ENCODE measurements at places on chromosomes 3 and 15.

DNA sequence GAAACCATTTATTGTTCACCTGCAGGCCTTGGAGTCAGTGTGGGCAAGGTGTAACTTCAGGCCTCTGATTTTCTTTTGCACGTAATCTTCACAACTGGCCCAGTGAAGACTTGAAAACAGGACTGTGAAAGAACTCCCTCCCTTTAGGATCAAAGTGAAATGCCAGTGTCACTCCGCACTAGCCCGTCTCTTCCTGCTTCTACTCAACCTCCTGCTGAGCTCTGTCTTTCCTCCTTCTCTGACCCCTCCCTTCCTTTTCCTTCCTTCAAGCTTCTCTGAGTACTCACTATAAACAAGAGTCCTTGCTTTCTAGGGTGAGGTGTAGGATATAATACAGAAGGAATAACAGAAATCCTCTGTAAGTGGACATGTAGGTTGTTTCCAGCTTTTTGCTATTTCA is 28.5 kb downstream of the TMEM41A start:
- no peak for DNase-seq

DNA sequence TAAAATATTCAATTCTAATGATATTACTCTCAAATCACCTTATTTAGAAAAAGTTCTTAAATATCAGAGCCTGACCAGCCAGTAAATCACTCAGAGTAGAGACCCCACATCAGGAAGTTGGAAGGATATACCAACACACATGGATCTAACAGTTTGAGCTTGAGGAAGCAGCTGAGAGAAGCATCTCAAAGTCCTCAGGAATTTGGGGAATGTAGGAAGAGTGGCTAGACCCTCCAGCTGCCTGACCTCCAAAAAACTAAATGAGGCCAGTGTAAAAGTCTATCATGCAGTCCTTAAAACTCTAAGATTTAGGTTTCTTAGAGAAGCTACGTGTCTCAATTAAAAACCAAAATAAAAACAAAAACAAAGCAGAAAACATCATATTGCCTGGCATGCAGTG is 55.4 kb downstream of the SETD2 start:
- no peak for DNase-seq

GRCh38 chr15:79370716-79371115 is 59.8 kb downstream of the TMED3 start:
- no peak for DNase-seq

DNA sequence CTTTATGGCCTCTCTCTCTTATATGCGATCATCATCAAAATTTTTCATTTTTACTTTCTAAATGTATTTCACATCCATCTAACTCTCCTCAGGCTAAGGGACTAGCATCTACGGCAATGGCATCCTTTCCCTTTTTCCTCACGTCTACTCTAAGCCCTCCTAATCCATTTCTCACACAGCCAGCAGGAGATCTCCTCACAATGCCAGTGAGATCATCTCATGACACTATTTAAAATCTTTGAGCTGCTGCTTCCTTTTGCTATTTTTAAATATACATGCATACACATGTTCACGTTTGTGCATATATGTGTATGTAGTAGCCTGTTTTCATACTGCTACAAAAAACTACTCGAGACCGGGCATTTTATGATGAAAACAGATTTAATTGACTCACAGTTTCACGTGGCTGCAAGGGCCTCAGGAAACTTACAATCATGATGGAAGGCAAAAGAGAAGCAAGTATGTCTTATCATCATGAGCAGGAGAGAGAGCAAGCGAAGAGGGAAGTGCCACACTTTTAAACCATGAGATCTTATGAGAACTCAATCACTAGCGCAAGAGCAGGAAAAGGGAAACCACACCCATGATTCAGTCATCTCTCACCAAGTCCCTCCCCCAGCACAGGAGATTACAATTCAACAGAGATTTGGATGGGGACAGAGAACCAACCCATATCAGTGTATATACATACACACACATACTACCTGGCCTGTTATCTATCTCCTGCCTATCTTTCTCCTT is 599.2 kb upstream of the ROBO1 start:
- DNase-seq = no peak

- no peak for DNase-seq
These were observed 39.1 kb downstream of the ABHD5 start for GRCh38 chr3:43729707-43730414.

DNA sequence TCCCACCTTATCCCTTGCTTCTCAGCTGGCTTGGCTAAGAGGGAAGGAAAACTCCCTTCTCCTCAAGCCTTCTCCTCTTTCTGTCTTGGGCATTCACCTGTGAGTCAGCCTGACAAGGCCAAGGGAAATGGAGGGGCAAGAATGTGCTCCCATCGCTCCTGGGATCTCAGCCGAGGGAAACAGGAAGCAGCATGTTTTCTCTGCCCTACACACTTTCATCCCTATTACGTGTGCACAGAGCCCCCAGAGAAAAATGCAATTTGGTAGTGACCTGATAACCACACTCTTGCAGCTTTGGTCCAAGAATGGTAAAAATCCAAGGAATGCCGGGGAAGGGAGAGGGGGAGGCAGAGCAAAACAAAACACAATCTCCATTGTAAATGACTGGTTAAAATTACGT is 32.9 kb upstream of the MTMR10 start:
- no peak for DNase-seq

DNA sequence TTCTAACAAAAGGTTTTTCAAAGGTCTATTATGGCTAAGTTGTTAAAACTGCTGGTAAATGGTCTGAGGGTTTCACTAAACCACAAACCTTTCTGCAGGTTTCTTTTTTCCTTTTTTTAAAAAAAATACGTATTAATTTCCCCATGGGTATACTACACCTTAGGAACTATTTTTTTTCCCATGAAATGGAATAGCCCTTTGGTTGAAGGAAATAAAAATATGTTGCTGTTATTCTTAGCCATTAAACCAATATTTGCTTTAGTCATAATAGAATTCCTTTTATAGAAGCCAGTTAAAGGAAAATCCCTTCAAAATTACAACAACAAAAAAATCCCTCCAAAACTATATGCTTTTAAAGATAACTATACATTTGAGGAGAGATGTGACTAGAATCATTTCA is 1303.3 kb downstream of the ROBO2 start:
- DNase-seq = no peak

GRCh38 chr3:62727536-62727935 is 147.7 kb downstream of the CADPS start:
- no peak for DNase-seq

DNA sequence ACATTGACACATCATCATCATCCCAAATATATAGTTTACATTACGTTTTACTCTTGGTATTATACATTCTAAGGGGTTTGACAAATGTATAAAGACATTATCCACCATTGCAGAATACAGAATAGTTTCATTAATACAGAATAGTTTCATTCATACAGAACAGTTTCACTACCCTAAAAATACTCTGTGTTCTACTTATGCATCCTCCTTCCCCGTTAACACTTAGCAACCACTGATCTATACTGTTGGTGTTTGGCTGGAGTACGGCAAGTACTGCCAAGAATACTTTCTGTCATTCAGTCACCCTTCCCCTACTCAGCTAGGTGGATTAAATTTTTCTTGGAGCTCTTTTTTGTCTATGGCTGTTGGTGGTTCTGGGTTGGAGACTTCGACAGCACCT is 33.4 kb downstream of the LEKR1 start:
- no peak for DNase-seq

DNA sequence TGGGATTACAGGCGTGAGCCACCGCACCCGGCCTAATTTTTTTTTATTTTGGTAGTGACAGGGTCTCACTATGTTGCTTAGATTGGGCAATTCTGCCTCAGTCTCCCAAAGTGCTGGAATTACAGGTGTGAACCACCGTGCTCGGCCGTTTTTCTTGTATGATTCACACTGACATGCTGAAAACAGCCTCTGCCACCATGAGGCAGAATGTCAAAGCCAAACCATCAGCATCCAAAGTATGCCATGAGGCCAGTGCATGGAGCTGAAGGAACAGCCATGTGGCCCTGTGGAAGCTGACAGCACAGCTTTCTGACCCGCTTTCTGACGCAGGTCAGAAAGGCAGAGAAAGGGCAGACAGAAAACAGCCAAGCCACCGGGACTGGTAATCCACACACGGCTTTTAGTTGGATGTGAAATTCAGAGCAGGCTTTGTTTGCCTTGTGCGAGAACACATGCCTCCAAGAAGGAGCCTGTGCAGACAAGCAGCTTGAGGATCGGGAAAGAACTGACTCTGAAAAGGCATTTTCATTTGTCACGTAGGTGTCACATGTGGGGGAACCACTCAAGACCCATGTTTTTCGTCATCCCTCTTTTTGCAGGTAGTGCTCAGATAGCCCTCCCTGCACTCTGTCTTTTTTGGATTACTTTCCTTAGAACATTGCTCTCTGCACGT is 25.1 kb downstream of the XYLB start:
- no peak for DNase-seq

All from NCI-H1092 treated with DMSO at 0.1 percent for 48 hours (cell line).